Mesendoderm (in vitro differentiated cells): ENCODE measurements at places on chromosomes 5 and 9.

GRCh38 chr5:37714756-37715155 lies 125.1 kb downstream of the GDNF start:
- no peak for DNase-seq

DNA sequence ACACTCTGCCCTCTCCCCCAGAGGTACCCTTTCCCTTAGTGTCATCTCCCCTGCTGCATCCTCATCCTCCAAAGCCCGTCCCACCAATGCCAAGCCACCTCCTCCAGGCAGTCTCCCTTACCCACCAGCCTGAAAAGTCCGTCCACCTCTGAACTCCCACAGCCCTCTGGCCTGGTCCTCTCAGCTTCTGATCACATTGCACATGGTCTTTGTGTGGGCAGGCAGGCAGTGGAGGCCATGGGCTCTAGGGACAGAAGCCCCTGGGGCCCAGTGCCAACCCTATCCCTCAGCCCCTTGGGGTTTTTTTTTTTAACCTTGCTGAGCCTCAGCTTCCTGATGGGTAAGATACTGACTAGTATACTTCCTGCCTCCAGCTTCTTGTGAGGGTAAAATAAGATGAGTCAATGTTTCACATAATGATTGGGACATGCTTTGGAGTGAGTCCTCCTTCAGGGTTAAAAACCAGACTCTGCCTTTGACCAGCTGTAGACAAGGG lies 19.4 kb downstream of the CSF1R start:
- no peak for DNase-seq

GRCh38 chr5:180156141-180156540 lies 52.9 kb downstream of the RASGEF1C start:
- peak; percentile 16 for DNase-seq

GRCh38 chr9:36881316-36881715 lies 152.8 kb downstream of the PAX5 start:
- no peak for DNase-seq

DNA sequence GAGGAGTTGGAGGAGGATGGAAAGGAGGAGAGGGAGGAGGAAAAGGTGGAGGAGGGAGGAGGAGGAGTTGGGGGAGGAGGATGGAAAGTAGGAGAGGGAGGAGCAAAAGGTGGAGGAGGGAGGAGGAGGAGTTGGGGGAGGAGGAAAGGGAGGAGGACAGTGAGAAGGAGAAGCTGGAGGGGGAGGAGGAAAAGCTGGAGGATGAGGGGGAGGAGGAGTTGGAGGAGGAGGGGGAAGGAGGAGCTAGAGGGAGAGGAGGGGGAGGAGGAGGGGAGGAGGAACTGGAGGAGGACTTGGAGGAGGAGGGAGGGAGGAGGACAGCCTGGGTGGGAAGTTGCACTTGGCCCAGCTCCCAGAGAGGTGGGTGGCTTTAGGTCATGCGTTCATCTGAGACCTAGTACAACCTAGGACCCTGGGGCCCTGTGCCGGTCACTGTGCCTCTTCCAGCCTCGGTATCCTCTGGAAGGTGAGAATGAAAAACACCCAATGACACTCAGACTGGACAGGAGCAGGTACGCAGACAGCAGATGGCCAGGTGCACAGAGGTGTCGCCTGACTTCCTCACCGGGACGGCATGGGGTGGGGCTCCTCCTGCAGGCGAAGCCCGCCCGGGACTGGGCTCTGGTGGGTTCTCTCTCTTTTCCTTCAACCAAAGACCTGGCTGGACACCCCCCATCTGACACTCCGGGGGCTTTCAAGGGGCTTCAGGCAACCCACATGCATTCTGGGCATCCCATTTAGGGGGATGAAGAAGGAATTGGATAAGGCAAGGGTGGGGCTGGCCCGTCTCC lies 12.2 kb upstream of the SLC2A6 start:
- no peak for DNase-seq

GRCh38 chr5:35089334-35090314 lies 41.9 kb upstream of the AGXT2 start:
- DNase-seq: peak; percentile 79

DNA sequence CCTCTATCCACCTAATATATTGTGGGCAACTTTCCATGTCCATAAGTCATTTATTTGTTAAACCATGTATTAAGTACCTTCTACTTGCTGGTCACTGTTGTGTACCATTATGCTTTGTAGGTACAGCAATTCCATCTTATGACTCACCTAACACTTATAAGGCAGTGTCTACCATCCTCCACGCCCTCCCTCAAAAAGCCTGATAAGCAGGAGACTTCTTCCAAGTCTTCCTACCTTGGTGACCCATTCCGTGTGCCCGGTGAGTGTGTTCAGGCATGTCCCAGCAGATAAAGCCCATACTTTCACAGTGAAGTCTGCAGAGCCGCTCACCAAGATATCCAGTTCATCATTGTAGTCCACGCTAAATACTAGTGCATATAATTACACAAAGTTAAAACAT lies 17.4 kb downstream of the FBXW2 start:
- DNase-seq: no peak

- DNase-seq: no peak
Observed at GRCh38 chr9:134216449-134216951, 52.1 kb upstream of the RNU6ATAC start.

DNA sequence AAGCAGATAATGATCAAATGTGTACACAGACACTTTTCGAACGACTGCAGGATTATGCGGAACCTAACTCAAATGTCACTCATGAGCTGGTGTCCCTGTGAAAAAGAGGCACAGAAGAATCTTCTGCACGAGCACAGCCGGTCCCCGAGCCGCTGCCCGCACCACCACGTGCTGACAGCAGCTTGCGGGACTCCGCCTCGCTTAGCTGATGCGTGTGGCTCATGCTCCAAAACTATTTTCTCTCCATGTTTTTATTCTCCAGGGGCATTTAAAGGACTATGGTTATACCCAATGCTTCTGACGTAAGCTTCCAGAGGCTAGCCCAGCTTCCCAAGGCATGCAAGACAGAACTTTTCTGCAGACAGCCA lies 9.5 kb downstream of the SEC16A start:
- DNase-seq: no peak

- no peak for DNase-seq
Observed at GRCh38 chr5:155605920-155606319, 592.4 kb downstream of the KIF4B start.

DNA sequence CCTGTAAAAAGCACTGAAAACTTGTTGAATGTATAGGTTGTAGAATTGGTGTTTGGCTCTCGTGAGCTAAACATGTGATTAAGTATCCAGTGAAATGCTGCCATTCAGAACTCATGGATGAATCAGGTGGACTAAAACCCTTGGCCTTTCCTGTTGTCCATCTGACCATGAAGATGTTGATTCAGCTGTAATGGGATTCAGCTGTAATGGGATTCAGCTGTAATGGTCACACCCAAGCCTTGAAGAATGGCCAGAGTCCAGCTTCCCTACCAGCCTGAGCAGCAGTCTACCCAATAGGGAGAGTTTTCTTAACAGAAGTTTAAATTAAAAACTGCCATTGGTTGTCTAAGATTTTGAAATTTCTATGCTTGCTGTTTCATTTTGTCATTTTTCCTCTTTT lies 18.1 kb downstream of the MAMDC2 start:
- DNase-seq: no peak

- DNase-seq: peak; percentile 59
Observed at GRCh38 chr5:77282337-77283027, 72.0 kb downstream of the PDE8B start.

DNA sequence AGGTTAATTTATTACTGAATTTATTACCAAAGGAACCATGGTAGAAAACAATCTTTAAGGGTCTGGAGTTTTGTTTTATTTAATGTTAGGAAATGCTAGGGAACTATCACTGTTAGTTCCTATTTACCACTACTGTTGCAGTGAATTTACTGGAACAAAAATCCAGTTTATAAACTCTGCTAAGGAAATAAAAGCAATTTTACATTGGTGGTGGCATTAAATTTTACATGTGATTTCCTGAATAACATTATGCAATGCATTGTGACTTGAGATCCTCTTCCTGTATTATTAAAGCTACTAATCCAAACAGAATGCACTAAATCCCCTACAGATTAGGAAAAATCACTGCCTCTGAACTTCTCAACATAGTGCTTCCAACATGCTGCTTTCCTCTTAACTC lies 599.5 kb upstream of the PTGER4 start:
- DNase-seq: no peak

- DNase-seq: peak; percentile 40
Observed at GRCh38 chr9:117160254-117160653, 254.6 kb downstream of the ASTN2 start.

- peak; percentile 38 for DNase-seq
Observed at GRCh38 chr5:67095346-67096171, 101.0 kb downstream of the CD180 start.

DNA sequence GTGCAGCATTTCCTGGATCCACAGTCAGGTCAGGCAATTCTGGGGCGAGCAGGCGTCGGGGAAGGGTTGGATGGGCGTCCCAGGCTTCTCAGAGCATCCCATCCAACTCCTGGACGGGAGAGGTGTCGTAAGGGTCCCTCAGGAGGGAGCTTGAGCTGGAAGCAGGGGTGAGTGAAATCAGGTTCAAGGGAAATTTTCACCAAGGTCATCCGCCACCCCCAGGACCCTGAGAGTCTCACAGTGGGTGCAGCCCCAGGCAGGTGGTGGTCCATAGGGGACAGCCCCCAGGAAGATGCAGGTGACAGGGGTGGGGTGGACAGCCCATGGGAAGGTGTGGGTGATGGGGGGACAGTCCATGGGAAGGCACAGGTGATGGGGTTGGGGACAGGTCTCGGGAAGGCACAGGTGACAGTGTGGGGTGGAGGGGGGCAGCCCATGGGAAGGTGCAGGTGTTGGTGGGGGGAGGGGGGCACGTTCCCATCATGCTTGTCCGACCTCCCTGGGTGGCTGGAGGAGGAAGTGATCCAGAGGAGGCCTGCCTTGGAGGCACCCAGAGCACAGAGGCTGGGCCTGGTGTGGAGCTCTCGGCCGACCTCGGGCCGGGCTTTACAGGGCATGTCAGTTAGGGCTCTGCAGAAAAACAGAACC lies 48.9 kb downstream of the AHRR start:
- DNase-seq: no peak

GRCh38 chr5:14179446-14179845 lies 36.3 kb downstream of the TRIO start:
- DNase-seq: no peak

- no peak for DNase-seq
Observed at GRCh38 chr5:141490271-141490670, 1.4 kb downstream of the PCDHGC5 start.

GRCh38 chr9:121990600-121991306 lies 102.4 kb downstream of the TTLL11 start:
- DNase-seq: no peak

DNA sequence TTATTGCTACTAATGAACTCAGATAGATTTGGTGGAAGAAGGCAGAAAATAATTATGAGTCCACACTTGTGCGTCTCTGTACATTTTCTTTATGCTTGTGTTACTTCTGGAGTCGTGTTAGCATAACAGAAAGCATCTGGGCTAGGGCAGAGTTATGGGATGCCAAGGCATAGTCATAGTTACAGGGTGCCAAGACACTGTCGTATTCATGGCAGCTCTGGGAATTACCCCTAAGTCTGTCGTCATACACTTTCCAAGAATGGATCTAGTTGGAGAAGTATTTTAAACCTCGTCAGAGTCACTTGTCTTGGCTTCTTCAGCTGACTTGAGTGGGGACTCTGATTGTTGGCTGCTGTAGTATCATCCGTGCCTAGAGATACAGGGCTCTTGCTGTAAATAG lies 27.7 kb downstream of the CAMK4 start:
- DNase-seq: no peak

GRCh38 chr9:114494776-114495569 lies 10.3 kb downstream of the WHRN start:
- DNase-seq: no peak

- DNase-seq: peak; percentile 49
Observed at GRCh38 chr5:146345578-146346366, 7.1 kb downstream of the POU4F3 start.

GRCh38 chr9:81855538-81855937 lies 72.7 kb upstream of the SPATA31D4 start:
- DNase-seq: no peak

DNA sequence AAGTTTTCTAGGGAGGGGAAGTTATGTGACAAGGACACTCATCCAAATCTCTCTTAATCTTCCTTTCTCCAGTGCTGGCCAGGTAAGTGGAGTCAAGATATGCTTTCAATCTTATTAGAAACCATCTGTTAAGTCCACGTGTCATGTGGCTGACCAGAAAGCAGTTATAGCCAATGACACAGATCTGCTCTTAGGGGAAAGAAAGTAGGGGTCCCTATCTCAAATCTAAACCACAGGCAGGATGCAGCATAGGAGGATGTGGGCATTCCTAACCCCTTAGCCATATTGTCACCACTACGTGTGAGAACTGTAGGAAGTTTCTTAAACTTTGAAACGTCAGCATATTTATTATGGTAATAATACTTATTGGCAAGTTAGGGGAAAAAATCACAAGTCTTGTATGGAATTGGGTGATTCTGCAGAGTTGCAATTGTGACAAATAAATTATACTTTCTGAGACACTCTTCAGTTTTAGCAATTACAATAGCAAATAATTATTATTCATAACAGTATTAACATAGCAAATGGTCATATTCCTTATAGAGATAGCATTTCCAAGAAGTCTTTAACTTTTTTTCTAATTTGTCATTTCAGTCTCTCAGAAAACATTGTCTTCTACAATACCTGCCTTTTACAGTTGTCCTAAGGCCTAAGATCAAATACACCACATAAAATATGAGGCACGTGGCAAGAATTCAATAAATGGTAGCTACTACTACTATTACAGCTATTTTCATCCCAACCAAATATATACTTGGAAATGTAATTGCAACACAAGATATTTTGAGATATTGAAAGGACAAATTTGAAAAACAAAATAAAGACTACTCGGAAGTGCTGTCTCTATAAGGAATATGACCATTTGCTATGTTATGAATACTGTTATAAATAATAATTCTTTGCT lies 236.9 kb downstream of the PDE4D start:
- peak; percentile 57 for DNase-seq
